ENCODE measurements at places on chromosomes 2 and 18.

GRCh38 chr2:153163055-153163454 is 315.5 kb downstream of the RPRM start:
- no peak for DNase-seq

DNA sequence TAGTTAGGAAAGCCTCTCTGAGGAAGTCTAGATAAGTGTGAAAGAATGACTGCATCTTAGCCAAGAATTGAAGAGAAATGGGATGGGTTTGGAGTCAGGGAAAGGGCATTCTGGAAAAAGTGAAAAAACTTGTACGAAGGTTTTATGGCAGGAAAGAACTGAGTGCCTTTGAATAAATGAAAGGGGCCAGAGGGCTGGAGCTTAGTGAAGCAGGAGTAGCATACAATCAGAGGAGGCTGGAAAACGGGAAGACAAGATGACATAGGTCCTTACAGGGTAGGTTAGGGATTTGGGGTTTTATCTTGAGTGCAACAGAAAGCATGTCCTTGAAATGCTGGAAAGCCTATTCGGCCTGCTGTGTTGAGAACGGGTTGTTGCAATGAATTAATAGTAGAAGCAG is 152.6 kb upstream of the RND3 start:
- DNase-seq = no peak

DNA sequence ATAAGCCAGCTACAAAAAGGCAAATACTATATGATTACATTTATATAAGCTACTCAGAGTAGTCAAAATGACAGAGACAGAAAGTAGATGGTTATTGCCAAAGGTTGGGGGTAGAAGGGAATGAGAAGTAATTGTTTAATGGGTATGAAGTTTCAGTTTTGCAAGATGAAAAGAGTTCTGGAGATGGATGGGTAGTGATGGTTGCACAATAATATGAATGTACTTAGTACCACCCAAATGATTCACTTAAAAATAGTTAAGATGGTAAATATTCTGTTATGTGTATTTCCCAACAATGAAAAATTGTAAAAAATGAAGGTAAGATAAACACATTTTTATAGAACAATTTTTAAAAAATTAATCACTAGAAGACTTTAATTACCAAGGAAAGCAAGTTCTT is 448.4 kb downstream of the ADCYAP1 start:
- DNase-seq = no peak

GRCh38 chr2:219595256-219595655 is 2.4 kb upstream of the STK11IP start:
- DNase-seq = no peak

GRCh38 chr2:14996351-14997014 is 364.0 kb downstream of the LRATD1 start:
- DNase-seq = no peak

DNA sequence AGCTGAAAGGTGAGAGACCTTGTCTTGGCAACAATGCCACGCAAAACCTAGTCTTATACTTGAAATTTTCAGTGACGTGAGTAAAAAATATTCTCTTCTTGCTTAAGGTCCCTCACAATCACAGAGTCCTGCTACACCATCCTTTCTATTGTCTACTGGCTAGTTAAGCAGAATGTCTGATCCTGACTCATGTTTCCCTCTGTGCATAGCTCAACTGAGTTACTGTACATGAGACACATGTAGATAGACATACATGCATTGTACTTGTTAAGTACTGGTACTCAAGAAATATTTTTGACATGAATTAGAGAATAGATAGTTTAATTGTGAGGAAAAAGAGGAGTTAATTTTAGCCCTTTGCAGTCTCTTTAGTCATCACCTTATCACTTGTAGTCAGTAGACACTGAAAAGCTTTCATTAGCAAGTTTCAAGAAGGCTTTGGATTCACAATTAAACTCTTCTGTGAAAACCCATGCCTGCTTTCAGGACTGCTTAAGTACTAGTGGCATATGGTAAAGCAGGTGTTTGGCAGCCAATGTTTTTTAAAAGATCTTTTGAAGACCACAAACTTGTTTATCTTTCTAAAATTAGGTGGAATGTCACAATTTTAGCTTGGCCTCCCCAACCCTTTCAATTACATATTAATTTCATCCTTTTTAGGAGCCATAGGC is 158.7 kb upstream of the CCDC150 start:
- no peak for DNase-seq

DNA sequence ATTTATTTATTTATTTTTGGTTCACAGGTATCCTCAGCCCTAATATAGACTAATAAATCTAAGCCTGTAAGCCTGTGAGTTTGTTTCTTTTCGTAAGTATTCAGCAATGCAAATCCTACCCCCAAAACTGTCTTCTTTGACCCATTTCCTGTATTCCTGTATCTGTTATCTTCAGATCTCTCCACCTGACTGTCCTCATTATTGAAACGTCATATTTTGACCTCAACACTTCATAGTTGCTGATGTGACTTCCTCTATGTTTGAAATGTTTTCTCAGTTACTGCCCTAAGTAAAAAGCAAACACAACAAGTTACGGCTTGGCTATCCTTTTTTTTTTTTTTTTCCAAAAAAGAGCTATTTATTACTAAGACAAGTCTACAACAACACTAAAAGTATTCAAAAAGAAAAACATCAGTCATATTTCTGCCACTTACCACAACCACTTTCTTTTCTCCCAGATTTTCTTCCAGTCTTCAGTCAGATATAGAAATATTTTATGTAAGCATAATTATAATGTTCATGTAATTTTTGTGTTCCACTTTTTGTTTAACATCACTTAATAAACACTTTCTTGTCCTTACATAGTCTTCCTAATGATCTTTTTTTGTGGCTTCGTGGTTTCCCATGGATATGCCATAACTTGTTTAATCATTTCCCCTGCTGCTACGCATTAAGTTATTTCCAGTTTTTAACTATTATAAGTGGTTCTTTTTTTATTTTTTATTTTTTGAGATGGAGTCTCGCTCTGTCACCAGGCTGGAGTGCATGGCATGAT is 45.0 kb upstream of the EML4 start:
- no peak for DNase-seq

- no peak for DNase-seq
Observed at GRCh38 chr2:232454630-232455029, 1.3 kb upstream of the ALPI start.

- DNase-seq = no peak
Observed at GRCh38 chr18:7000484-7001096, 117.0 kb downstream of the LAMA1 start.

DNA sequence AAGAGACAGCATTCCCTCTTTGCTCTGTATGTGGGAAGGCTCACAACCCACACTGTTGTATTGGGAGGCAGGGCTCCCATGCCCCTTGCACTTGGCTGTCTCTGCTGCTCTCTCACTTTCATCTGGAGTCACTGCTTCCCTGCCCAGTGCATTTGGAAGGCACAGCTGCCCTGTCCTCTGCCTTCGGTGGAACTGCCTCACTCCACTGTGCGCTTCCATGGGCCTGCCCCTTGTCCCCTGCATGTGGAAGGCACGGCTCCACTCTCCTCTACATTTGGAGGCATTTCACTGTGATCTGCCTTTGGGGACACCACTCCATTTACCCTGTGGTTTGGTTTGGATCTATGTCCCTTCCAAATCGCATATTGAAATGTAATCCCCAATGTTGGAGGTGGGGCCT is 9.1 kb upstream of the PROM2 start:
- DNase-seq = no peak

DNA sequence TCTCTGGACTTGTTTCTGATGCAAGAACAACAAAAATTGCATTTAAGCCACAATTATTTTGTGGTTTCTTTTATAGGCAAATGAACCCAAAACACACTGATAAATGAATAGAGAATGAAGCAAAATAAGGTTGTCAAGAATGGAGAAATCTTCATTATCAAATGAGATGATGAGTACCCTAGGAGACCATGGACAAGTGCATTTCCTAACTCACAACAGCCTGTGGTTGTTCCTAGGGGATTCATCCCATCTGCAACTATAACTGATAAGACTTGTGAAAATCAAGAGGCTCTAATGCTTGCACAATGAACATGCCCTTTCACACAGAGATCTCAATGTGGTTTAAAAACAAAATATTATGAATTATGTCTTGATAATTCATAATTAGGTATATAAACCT is 159.9 kb downstream of the PDE1A start:
- no peak for DNase-seq

DNA sequence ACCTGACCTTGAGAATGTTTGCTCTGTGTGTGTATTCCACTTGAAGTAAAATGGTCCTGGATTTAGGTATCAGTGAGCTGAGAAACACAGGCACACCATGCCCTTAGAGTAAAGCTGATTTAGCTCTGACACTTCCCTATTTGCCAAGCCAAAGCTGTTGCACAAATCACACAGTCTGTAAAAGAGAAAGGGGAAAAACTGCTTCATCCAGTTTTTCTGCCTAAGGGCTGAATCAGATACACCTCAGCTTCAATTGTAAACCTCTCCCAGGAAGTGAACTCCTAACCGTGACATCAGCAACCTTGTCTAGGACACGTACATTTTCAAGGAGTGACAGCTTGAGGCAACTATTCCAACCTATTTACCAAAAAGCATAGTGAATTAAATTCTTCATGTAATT is 150.4 kb downstream of the NR4A2 start:
- no peak for DNase-seq

- DNase-seq = no peak
Observed at GRCh38 chr2:142825861-142826260, 51.6 kb upstream of the KYNU start.

- DNase-seq = no peak
Observed at GRCh38 chr18:28168725-28169124, 8.2 kb downstream of the CDH2 start.

GRCh38 chr2:126653109-126653508 is 2.8 kb upstream of the GYPC start:
- DNase-seq = no peak

- DNase-seq = no peak
Observed at GRCh38 chr2:70939001-70939838, 3.5 kb downstream of the ATP6V1B1 start.

GRCh38 chr18:46097431-46097800 is 680 bp downstream of the ATP5F1A start:
- peak; percentile 13 for DNase-seq

DNA sequence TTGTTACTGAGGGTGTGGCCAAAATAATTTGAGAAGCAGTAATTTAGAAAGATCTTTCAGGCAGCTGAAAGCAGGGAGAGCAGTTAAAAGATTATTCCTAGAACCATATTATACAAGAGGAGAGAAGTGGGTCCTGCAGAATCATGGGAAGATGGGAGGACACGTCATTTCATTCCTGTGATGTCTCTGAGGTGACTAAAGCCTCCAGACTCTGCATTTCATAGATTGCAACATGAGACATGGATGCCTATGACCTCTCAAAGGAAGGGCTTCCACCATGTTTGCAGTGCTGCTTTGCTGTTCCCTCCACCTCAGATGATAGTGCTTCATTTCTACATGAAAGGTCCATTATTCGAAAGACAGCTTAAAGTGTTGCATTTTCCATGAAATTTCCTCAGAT is 788.4 kb downstream of the TSN start:
- no peak for DNase-seq

DNA sequence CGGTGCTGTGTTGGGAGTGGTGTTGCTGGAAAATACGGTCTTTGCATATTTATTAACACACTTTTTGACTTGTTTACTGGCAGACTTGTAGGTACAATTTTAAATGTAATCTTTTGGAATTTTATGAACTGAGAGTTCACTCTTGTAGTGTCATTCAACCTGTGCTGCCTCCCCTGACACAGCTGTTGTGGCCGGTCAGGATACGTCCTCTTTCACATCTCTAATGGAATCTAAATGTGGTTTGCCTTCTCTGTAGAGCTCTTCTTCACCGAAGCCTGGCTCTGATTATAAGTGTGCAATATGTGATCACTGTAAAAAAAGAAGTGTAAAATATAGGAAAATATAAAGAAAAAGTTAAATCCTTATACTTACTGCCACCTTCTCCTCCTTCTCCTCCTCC is 94.7 kb downstream of the MAP4K4 start:
- no peak for DNase-seq

GRCh38 chr2:53886406-53887280 is 26.9 kb upstream of the GPR75 start:
- DNase-seq = no peak

GRCh38 chr2:192828175-192828574 is 633.4 kb upstream of the TMEFF2 start:
- no peak for DNase-seq

DNA sequence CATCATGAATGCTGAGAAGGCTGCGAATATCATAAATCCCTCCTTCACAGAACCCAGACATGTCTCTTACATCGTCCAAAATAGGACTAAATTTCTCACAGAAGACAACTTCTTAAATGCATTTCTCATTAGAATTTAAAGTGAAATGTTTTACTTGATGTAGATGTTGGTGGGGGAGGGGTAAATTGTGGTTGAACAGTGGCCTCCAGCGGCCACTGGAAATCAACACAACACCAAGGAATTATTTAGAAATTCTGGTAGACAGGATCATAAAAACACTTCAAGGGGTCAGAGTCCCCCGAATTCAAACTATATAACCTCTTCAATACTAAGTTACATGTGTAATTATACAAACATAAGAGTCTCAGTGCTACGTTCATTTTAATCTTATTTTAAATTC is 135.9 kb downstream of the ABCA12 start:
- DNase-seq = no peak

GRCh38 chr2:238426568-238427434 is at the start of gene ASB1:
Gene ASB1 (plus strand): TSS chr2:238426927. CDS start chr2:238427071, 144 bp downstream.
- peak; percentile 80 for DNase-seq

DNA sequence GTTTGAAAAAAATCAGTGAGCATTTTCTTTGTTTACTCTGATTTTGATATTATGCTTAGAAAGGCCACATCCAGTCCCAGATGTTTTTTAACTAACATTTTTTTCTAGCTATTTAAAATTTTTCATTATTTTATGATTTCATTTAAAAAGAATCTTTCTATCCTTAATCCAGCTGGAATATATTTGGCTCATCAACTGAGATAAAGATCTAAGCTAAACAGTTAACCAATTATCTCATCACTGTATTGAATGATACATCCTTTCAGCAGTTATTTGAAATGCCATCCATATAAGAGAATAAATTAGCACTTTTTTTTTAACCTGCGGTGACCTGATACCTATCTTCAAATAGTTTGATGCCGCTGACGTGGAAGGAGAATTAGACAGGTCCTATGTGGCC is 245.5 kb upstream of the COPS8 start:
- no peak for DNase-seq

- DNase-seq = no peak
Observed at GRCh38 chr2:135728064-135728743, 13.5 kb upstream of the UBXN4 start.

- no peak for DNase-seq
Observed at GRCh38 chr18:39491408-39491807, 1925.8 kb upstream of the CELF4 start.

DNA sequence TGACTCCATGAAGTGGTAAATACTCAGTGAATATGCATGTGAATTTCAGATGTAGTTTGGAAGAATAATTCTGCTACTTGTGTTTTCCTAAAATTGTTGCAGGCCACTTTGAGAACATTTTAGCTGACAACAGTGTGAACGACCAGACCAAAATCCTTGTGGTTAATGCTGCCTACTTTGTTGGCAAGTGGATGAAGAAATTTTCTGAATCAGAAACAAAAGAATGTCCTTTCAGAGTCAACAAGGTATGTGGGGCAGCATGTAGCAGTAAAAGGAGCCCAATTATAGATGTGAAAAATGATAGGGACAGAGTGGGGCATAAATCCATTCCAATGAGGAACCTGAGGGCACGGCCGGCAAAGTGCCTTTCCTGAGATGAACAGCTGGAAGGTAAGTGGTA is 16.1 kb downstream of the SERPINB5 start:
- DNase-seq = no peak

GRCh38 chr18:12159446-12159845 is 65.8 kb downstream of the ANKRD62 start:
- no peak for DNase-seq

- no peak for DNase-seq
Observed at GRCh38 chr2:100042562-100042961, 99.8 kb downstream of the AFF3 start.

GRCh38 chr18:56702946-56703345 is 51.8 kb downstream of the WDR7 start:
- no peak for DNase-seq

Measured in activated naive CD4-positive, alpha-beta T cell treated with anti-CD3 and anti-CD28 coated beads, Interleukin-2, amount 50 U/mL, for 16 hours (primary cell).